Pulmonary artery endothelial cell (primary cell): ENCODE measurements at places on chromosomes 1 and 21. TPM values are rescaled to one million over a fixed set of nuclear protein-coding genes. Genes with fewer than 3 reads are reported as not detected.

GRCh38 chr1:39427374-39427773 is 64.1 kb upstream of the BMP8A start:
- DNase-seq: no peak

DNA sequence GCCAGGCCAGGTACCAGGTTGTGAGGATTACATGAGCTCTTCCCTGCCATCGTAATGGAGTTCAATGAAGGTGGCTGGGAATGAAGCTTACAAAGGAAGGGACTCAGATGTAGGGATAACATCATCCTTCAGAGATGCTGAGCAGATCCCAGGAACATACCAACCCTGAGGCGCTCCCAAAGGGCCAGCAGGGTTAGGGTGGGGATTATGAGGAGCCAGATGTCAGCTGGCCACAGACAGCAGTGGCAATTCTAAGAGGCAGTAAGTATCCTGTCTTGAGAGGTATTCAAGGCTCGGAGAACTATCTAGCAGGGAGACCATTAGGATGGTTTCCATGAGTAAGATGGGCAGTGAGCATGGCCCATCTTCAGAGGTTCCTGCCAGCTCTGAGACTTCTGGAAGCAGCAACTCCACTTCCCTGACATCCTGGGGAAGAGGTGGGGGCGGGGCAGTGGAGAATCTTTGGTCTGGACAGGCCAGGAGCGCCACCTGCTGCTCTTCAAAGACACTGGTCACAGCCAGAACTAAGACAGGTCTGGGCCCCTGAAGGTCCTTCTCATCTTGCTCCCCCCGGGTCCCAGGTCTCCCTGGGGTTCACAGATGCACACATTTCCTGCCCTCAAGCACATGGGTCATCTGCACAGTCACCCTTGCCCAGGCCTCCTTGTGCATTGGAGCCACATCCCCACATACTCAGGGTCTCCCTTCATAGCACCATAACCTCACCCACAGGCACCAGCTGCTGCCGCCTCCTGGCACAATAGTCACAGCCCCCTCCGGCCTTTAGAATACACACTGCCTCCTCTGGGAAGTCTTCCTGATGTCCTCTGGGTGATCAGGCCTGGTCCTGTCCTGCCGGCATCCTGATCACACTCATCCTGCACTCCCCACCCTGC is 2.7 kb upstream of the SDC3 start:
- peak; percentile 35 for DNase-seq

DNA sequence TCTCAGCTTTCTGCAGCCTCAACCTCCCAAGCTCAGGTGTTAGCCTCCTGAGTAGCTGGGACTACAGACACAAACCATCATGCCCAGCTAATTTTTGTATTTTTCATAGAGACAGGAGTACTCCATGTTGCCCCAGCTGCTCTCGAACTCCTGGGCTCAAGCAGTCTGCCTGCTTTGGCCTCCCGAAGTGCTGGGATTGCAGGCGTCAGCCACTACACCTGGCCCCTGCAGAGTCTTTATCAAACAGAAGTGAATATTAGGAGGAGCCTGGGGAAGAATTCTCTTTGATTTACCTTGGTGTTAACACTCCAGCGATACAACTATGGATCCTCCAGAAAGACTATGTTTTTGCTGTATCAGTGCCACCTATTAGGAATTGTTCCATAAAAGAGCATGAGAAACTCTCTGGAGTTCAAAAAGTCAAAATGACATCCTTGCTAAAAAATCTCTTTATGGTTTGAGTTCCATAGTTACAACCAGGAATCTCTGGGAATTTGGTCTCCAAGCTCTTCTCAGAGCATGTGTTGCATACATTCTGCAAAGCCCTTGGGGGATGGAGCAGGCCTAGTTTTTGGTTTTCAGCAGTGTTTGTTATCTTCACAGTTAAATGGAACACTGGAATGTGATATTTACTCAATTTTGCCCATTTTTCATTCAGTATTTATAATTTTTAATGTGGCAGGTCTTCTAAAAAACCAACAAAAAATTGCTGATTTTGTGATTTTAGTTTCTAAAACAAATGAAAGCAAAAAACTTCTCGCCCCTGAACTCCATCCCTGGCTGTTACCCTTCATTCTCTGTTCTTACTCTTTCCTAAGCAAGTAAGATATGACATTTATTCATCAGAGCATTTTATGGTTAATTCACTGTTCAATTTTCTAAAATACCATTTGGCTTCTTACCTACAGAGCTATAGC is 77.3 kb downstream of the OLFML2B start:
- DNase-seq: no peak

DNA sequence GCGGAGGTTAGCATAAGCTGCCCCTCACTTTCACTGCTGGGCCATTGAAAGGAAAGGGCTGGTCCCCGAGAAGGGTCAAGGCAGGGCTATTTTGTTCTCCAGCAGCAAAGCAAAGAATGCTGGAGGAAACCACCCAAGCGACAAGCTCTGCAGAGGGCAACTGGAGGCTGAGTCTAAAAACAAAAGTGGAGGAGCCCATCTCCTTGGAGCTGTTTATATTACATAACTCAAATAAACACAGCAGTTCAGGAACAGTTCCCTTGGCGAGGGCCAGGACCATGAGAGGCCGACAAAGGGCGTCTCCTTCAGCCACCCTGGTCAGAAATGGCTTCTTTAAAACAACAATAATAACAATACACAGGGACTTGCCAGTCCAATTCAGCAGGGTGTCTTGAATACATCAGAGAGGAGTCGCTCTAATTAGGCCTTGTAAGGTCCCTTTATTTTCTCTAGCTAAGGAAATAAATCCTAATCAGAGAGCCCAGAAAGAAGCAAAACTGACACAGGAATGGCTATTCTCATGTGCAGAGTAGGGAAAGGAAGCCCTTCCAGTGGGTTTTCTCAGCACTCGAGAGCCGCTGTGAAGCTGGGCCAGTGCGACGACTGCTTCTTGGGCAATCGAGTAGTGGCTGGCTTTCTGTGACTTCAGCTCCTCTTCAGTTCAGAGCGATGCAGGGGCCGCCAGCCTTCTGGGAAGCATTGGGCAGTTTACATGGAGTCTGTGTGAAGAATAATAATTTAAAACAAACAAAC is 57.0 kb upstream of the TARBP1 start:
- no peak for DNase-seq

GRCh38 chr1:165239873-165240272 is 116.6 kb downstream of the LMX1A start:
- no peak for DNase-seq

- no peak for DNase-seq
Observed at GRCh38 chr21:43209575-43210453, 41.0 kb downstream of the CRYAA start.

TSSK3 gene
- total RNA-seq: 0.20 TPM in 1 of 2 replicates, not detected in the other

RHD gene
- total RNA-seq: not detected in 2 replicates

GBP4 gene
- 3.1 and 10.5 TPM in 2 replicates for total RNA-seq

C1orf159 gene
- total RNA-seq: 6.1 and 6.7 TPM in 2 replicates
